ENCODE measurements at places on chromosomes 3 and 15.

- DNase-seq = no peak
Observed at GRCh38 chr3:193874997-193875593, 260.9 kb upstream of the HES1 start.

DNA sequence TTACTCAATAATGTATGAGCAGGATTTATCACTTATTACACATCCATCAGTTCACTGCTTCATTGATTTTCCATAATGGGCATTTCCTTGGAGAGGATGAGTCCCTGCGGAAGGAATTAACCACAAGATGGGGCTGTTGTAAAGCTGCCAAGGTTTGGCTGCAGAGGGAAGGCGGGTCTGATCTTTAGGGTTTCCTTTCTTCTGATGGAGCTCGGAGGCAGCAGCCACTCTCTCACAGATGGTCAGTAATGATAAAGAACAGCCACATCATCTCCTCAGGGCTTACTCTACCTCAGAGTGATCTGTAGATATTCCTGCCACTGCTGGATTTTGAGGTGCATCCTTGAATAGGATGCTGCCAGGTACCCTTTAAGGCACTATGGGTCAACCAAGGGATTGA, 115.2 kb downstream of the USP13 start:
- no peak for DNase-seq

- DNase-seq = no peak
Observed at GRCh38 chr3:185732782-185733181, 92.1 kb downstream of the IGF2BP2 start.

GRCh38 chr3:48140336-48140757, 47.9 kb downstream of the CDC25A start:
- DNase-seq = no peak

DNA sequence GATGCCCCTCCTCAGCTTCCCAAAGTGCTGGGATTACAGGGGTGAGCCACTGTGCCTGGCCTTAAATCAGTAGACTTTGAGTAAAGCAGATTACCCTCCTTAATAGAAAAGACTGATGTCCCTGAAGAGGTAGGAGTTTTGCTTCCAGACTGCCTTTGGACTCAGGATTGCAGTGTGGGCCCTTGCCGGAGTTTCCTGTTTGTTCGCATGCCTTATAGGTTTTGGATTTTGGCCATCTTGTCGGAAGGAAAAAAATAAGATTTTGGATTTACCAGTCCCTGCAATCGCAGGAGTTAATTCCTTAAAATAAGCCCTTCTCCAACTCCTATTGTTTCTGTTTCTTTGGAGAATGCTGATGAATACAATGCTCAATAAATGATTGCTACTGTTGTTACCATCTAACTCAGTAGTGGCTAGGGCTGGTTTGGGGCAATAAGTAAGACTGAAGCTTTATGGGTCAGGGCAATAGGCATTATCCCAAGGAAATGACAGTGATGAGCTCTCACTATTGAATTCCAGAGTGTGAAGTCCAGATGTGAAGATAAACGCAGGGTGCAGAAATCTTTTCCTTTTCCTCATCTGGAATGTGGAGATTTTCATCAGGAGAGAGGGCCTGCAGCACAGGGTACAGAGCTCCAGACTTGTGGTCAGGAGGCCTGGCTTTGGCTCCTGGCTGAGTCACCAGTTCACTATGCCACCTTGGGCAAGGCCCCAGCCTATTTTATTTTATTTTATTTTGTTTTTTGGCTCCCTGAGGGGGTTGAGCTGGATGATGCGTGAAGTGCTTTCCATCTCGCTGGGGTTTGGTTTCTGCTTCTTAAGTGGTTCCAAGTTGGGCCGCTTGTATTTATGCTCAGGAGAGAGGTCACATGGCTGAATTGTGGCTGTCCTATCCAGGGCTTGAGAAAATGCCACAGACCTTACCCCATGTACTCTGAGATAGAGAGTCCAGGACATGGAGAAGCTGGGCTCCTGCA, 25.3 kb downstream of the FOXL2 start:
- no peak for DNase-seq

GRCh38 chr3:150394606-150395005, 13.5 kb upstream of the TSC22D2 start:
- DNase-seq = no peak

- no peak for DNase-seq
Observed at GRCh38 chr15:41490355-41490754, 3.3 kb upstream of the ITPKA start.

GRCh38 chr3:108914774-108915641, 38.7 kb downstream of the GUCA1C start:
- peak; percentile 7 for DNase-seq

- no peak for DNase-seq
Observed at GRCh38 chr3:64199932-64200331, 25.3 kb downstream of the PRICKLE2 start.

GRCh38 chr3:8629151-8630021, 15.2 kb downstream of the SSUH2 start:
- DNase-seq = no peak
